ENCODE measurements at places on chromosomes 6 and 20.

- no peak for DNase-seq
Observed at GRCh38 chr6:121647905-121648304, 212.5 kb downstream of the GJA1 start.

- no peak for DNase-seq
Observed at GRCh38 chr6:1767481-1768246, 157.9 kb downstream of the FOXC1 start.

DNA sequence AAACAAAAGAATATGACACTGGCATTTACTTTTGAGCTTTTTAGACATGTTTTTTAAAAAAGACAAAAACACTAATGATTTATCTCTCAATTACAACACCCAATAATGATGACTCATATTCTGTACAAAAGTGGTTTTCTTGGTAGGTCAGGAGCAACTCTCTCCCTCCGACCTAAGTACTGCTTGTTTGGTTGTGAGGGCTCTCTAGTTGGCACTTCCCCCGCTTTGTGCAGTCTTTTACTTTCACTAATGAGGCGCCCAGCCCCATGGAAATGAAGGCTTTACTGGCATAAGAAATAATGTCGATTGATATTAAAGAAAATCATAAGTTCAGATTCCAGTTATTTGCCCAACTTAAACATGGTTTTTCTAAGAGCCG lies 1.3 kb downstream of the KPNA5 start:
- DNase-seq = no peak

- DNase-seq = peak; percentile 54
Observed at GRCh38 chr6:41705996-41706835, 29.2 kb downstream of the TFEB start.

DNA sequence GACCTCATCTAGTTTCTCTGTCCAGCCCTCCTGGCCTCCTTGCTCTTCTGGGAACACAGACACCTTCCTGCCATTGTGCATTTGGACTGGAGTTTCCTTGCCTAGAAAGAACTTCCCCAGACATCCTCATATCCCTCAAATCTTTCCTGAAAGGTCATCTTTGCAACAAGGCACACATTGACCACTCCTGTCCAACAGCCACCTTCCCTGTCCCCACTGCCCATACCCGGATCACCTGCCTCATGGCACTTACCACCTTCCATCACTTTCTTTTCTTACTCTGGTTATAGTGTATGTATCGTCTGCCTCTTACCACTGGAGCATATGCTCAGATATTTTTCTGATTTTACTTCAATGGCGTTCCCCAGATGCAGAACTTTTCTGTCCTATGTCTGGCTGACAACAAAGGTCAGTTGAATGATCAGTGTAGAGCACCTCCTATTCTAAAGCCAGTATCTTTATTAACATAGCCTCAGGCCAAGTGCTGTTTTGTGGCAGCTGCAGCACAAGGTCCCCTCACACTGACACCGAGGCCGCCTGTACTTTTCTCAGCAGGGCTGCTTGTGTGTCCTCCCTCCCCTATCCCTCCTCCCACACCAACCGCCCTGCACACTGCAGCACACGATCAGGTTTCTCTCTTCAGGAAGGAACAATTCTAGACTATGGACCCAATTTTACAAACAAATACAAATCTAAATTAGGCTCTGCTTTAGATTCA lies 4.1 kb downstream of the HLA-C start:
- no peak for DNase-seq

- no peak for DNase-seq
Observed at GRCh38 chr20:21706261-21707195, 1.1 kb downstream of the PAX1 start.

- no peak for DNase-seq
Observed at GRCh38 chr20:40410028-40410427, 279.0 kb downstream of the MAFB start.

DNA sequence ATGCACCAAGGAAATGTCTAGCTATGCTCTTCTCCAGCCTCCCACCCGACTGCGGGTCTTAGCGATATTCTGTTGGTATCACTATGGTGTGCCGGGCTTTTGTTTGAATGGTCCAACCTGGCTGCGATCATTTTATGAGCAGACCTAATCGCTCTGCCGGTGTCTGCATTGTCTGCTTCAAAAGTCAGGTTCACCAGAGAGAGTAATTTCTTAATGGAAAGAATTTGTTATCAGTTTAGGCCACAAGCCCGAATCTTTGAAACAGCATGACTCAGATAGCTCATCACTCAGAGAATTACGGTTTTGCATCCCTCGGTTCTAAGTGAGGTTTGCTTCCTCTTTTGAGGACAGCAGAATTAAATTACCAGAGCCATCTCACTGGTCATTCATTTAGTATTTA lies 521.0 kb upstream of the ARID1B start:
- no peak for DNase-seq

- DNase-seq = no peak
Observed at GRCh38 chr6:2054516-2055067, 190.8 kb downstream of the GMDS start.

DNA sequence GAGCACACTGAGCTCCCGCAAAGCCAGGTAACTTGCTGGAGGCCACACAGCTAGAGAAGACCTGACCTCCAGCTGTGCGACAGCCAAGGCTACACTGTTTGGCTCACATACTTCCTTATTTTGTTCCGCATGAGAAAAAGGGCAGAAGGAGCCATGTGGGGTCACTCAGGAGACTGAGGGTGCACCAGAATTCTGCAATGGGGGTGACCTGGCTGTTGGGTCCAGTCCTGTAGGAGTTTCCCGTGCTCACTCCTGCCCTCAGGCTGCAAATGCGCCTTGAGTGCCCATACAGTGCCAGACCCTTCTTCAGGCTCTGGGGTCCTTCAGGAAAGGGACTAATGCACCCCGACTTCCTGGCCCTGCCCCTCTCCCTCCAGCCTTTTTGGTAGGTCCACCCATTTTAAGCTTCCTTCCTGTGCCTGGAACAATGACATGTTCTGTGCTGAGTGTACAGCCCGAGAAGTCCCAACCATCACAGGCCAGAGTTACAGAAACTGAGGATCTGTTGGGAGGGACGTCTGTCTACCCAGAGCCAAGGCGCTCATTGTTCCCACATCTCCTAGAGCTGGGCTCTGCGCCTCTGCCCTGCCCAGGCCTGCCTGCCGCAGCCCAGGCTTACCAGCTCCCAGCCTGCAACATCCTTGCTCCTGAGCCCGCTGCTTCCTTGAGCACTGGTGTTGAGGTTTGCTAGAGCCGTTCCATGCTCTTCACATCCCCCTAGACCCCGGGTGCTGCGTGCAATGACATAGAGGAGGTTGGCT lies 33.5 kb upstream of the CD93 start:
- no peak for DNase-seq

DNA sequence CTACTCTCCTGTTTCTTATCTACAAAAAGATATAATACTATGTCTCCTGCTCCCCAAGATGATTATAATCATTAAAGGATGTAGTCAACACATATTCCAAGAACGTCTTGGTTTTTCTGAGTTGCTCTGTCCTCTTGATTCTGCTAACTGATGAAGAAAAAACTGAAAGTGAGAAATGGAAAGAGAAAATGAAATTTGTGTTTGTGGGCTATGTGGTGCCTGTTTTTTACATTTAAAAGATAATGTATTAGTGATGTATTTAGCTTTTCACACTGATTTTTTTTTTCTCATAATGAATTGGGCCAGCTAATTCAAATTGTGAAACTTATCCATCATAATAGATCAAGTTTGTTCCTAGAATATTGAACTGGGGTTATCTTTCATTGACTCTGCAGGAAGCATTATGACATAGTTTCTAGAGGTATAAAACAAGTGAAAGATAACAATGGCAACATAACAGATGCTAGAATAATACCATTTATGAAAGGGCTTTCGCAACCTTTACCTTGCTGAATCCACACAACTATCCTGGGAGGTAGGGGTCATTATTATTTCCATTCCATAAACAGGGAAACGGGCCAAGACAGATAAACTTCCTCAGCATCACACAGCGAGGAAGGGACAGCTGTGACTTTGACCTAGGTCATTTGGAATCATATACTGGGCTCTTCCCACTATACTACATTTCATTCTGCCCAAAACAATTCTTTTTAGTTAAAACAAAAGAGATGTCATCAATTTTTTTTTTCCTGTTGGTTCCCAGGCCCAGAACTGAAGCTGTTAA lies 336.7 kb downstream of the GJA1 start:
- no peak for DNase-seq

DNA sequence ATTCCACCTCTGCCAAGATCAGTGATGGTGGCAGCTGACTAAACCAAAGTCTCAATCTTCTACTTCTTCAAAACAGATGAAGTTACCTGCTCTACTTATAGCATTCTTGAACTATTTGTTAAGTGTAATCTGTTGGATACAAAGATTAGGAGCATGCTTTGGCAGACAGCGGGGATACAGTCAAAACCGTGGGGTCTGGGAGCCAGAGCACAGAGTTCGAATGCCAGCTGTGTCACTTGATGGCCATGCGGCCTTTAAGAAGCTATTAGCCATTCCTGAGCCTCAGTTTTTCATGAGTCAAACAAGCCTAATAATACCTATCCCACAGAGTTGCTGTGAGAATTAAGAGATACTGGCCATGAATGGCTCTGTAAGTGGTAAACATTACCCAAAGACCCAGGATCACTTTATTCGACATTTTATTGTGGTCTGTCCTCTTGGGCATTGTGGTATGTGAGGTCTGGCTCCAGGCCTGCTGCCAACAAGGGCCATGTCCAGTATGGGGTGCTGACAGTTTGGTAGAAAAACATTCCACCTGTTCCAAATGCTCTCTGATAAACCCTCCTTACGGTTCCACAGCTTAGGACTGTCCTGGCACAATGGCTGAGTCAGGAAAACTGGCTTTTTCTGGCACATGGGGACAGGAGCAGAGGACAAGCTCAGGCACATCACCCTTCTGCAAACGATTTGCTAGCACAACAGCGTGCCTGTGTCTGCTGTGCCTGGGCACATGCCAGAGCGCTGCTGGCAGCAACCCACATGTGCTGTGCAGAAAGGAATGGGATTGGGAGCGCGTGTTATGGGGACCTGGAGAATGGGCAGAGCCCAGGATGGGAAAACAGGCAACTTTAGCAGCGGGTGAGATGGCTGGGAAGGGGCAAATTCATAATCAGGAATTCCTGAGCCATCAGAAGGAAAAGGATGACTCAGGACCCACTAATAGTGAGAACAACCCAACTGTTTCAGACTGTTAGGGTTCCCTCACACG lies 15.7 kb upstream of the FAM83C start:
- DNase-seq = no peak

GRCh38 chr6:52595000-52595795 lies 18.3 kb upstream of the TRAM2 start:
- no peak for DNase-seq

DNA sequence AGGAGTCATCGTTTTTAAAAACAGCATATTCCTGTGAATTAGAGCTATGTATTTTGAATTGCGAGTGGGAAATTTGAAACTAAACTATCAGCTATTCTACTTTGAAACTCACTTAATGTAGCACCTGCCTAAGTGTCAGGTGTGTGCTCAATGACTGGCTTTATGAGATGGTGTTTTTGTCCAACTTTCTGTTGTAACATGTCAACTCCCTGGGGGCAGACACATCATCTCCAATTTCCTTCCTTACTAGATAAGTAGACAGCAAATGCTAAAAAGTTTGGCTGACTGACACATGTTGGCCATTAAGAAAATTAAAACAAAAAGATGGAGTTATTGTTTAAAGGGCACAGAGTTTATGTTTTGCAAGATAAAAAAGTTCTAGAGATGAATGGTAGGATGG lies 226.9 kb downstream of the TFAP2B start:
- no peak for DNase-seq

- no peak for DNase-seq
Observed at GRCh38 chr6:99270826-99271225, 78.6 kb downstream of the FAXC start.

DNA sequence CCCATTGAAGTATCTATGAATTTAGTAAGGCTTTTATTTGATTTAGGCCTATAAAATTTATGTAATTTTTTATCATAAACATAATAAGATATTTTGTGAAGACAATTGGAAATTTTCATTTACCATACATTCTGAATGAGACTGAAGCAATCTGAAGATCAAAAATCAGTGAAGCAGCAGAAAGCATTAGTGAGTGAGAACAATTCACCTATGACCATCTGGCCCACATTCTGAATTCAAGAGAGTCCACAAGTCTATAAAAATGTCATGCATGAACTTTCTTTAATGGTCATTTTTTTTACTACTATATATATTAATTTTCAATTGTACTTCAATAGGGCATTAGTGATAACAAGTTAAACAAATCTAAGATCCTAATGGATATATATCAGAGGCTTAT lies 1026.6 kb upstream of the MAP3K7 start:
- DNase-seq = no peak

DNA sequence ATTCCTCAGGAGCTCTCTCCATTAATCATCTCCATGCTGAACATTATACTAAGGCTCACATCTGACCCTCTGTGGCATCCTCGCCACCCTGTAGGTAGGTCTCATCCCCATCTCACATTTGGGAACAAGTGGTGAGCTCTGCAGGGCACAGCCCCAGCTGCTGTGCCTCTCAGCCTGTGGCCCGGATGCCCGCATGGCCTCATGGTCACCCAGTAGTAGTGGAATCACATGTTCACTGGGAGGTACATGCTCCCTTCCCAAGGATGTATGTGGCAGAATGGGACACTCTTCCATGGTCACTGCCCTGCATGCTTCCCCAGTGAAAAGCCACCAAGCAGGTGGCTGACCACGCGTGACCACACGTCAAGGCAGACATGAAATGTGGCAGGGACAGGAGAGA lies 26.3 kb upstream of the APMAP start:
- DNase-seq = no peak

- no peak for DNase-seq
Observed at GRCh38 chr20:38418509-38419204, 16.5 kb downstream of the SNHG17 start.

GRCh38 chr20:42484790-42485375 lies 704.8 kb downstream of the PTPRT start:
- DNase-seq = no peak

- DNase-seq = no peak
Observed at GRCh38 chr6:101878554-101879276, 485.2 kb downstream of the GRIK2 start.

GRCh38 chr6:135922746-135923145 lies 71.2 kb downstream of the PDE7B start:
- DNase-seq = no peak

GRCh38 chr6:169812257-169812644 lies 60.8 kb downstream of the ERMARD start:
- no peak for DNase-seq

DNA sequence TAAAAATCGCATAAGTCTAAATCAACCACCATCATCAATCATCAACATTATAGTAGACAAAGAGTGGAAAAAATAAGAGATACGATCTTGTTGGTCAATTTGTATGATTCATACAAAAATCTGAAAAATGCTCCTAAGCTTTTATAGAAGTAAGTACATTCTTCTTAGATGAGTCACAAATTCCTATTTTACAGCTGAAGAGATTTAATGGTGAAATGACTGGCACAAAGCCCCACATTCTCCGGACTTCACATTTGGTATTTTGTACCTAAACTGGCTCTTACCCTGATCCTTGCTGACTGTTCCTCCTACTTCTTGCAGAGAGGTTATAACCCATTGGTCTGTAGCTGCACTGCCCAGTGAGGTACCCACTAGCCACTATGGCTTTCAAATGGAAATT lies 29.9 kb upstream of the PREP start:
- DNase-seq = no peak

GRCh38 chr20:50475681-50476292 lies 34.4 kb upstream of the PTPN1 start:
- DNase-seq = no peak
